Stimulated activated CD4-positive, alpha-beta T cell treated with anti-CD3 and anti-CD28 coated beads, TNF-alpha, amount 100 ng/mL, for 1 hour (primary cell): ENCODE measurements at places on chromosomes 2 and 18.

DNA sequence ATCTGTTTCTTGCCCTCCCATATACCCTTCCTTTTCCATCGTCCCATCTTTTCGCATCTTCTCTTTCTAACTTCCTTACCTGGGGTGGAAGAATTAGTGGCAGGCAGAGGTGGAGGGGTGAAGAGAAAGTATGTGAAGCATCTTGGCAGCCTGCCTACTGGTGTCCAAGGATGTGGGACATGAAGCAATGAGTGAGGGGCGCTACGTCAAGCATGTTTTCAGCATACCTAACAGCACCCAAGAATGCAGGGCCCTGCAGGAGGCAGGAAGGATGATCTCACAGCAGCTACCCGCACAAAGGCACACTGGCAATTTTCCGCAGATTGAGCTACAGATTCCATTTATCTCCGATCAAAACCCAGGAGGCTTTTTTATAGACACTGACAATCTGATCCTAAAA lies 42.2 kb downstream of the METTL4 start:
- DNase-seq: no peak

- no peak for DNase-seq
Measured at GRCh38 chr18:65659312-65659711, 91.5 kb upstream of the CDH7 start.

GRCh38 chr2:204655101-204655500 lies 109.8 kb downstream of the PARD3B start:
- DNase-seq: no peak

DNA sequence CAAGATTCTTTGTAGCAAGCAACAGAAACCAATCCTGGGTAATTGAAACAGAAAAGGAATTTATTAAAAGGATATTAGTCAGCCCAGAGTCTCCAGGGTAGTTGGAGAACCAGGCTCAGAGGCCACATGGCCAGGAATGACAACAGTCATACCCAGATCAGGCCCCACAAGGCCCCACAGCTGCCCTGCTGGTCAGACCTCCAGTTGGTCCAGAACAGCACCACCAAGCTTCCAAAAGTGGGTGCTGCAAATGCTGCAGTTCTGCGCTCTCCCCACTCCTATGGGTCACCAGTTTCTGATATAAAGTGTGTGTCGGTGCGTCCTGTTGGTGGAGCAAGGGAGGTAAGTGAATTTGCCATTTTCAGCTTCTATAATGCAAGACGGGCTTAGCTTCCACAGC lies 29.9 kb downstream of the KLHL29 start:
- DNase-seq: no peak

DNA sequence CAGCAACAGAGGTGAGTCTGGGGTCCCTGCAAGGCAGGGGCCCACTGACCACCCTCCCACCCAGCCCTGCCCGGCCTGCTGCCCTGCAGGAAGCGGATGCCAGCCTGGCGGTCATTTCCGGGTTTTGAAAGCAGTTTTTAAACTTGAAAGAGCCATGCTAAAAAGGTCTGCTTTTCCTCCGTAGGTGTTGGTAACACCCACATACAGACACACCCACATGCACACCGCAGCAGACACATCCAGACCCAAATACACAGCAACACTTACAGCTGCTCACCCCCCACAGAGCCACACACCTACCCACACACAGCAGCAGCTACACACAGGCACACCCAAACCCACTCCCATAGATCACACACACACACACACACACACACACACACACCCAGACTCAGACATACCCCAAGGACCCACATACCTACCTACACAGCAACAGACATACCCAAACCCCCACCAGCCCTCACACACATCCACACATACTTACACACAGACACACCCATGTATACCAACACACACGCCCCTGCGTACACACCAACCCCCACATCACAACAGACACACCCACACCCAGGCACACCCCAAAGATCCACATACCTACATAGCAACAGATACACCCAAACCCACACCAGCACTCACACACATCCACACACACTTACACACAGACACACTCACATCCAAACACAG lies 7.6 kb downstream of the ZFP36L2 start:
- DNase-seq: peak; percentile 60

GRCh38 chr2:33139949-33140348 lies 193.2 kb downstream of the LTBP1 start:
- no peak for DNase-seq

GRCh38 chr18:30889519-30890301 lies 152.8 kb downstream of the DSC3 start:
- DNase-seq: no peak

DNA sequence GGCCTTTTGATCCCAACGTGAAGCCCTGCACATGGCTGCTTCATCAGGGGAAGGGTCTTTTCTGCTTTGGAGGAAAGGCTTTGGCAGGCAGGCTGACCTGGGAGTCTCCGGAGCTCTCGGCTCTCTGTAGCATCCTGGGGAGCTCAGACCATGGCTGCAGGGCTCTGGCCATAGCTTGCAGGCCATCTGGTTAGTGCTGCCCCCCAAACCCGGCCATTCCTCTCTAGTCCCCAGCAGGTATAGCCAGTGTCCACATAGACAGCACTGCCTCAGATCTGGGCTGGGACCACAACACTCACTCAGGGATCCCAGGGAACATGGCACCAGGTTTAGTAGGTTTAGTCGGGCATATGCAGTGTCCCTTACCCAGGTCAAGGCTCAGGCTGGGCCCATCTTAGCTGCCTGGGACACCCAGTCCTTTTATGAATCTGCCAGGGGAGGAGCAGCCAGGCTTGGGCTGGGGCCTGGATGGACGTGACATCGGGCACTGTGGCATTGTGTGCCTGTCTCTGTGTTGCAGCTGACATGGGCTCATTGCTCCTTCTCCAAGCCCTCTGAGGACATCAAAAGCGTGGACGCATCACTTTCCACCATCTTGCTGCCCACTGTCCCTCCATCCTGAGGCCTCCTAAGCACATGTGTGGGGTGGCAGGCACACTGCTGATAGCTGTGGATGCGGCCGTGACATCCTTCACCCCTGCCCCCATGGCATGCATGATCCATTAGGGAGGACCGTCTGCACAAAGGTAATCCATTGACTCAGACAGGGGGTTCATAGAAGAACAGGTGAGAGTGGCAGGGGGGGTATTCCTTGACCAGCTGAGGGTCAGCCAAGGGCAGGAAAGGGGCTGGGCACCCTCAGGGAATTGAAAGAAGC lies 19.2 kb upstream of the GPR35 start:
- no peak for DNase-seq

- DNase-seq: no peak
Measured at GRCh38 chr2:178395941-178396570, 54.9 kb downstream of the PRKRA start.

GRCh38 chr2:55926246-55926645 lies 2.7 kb upstream of the EFEMP1 start:
- DNase-seq: no peak

GRCh38 chr18:72013427-72013850 lies 530.7 kb downstream of the CBLN2 start:
- DNase-seq: no peak

DNA sequence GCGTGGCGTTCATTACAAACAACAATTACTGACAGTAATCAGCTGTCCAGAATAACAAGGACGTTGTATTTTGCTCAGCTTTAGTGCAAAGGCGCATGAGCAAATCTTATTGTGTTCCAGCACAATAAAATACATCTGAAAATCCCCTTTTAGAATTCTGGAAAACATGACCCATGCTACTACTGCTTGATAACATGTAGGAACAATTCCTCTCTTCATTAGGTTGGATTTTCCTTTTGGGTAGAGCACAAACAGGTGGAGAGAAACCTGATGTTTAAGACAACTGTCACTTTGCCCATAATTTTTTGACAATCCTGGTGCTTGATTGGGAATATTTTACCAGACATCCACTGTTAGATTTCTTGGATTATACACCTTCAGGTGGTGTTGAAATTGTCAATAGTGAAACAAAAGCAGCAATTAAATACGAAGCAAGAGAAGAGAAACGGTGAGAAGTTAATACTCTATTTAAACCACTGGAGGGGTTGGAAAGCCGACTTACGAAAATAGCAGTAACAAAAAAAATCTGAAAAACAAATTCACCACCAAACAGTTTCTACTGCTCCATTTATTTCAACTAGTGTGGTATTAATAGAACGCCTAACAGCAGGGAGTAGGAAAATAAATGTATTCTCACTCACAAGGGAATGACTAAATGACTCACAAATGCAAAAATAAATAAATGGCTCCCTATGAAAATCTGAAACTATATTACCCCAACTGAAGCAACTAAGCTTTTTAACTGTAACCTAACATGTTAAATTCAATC lies 102.7 kb downstream of the CPO start:
- DNase-seq: no peak

- DNase-seq: no peak
Measured at GRCh38 chr2:55162284-55163006, 69.6 kb downstream of the CLHC1 start.

DNA sequence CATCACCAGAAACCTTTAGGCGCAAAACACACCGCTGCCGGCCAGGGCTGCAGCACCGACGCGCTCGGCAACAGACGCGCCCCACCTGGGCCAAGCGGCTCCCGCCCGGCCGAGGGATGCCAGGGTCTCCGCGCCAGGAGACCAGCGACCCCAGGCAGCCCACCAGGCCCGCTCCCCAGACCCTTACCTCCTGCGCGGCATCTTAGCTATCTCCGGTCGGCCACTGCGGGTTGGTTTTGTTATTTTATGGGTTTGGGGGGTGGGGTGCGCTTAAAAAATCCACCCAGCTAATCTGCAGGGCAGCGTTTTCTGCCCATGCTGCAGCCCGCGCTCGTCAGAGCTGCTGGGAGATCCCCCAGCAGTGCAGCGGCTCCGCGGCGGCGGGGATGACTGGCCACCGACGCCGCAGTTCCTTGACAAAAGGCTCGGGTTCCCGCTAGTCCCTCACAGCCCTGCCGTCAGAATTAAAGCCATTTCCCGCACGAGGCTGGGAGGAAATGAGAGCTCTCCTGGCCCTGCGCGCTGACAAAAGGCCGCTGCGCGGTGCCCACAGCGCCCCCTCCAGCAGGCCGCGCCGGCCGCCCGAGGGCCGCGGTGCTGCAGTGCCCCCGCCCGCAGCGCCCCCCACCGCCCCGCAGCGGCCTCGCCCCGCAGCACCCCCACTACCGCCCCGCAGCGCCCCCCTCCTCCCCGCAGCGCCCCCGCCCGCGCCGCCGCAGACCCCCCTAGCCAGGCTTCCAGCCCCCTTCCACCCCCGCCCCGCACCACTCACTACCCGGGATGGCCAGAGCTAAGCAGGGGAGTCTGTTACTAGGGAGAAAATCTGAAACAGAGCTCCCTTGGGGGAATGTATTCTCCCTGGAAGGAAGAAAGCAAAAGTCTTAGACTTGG lies at the start of gene ADD2:
Gene ADD2 (minus strand): TSS at position 502 of the 891 bp plus-strand sequence. CDS start 61,792 bp downstream, outside the sequence.
- DNase-seq: no peak

- DNase-seq: no peak
Measured at GRCh38 chr2:35963824-35964223, 391.8 kb upstream of the CRIM1 start.

DNA sequence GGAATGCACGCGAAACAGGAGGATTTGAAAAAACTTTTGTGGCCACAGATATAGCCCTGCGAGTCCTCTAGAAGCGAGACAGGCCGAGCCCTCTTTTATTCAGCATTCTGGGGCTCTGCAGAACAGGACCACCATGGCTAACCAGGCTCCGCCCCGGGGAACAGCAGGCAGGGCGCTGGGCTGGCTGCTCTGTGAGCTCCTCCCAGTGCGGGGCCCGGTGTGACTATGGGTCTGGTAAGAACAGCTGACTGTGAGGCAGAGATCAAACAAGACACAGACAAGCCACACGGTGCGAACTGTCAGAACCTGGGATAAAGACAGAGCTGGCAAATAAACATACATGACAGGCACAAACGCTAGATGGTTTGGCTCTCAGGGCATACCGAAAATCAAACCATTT lies 15.5 kb downstream of the PXDN start:
- DNase-seq: no peak

DNA sequence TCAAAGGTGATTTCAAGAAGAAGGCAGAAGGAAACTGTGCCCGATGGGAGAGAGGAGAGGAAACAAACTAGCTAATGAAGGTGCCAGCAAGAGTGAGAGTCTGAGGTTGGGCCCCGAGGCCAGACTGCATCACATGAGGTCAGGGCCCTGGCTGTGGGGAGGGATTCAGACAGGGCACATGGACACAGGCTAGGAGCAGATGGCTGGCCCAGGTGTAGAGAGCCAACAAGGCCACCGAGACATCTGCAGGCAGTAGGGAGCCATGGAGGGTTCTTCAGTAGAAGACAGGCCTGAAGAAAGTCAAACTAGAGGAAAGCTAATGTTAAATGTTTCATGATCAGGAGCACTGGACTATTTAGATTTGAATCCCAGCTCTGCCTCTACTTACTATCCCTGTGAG lies 755.0 kb upstream of the RAB6C start:
- DNase-seq: no peak

- DNase-seq: no peak
Measured at GRCh38 chr18:79911344-79912270, 39.8 kb downstream of the SLC66A2 start.

DNA sequence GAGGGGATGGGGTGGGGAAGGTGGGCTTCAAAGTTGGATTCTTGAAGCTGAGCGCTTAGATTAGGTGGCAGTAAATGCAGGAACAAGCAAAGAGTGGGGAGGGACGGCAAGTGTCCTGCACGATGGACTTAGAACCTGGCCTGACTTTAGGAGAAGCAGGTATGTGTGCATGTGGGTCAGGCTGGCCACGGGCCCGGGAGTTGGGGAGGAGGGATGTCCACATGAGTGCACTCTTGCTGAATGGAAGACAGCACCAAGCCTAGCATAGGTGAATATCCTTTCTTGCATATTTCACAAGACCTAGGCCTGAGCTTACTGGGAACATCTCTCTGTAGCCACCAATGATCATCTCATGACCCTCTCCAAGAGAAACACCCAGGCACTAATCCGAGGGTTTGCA lies 96.1 kb downstream of the DDX1 start:
- DNase-seq: no peak

DNA sequence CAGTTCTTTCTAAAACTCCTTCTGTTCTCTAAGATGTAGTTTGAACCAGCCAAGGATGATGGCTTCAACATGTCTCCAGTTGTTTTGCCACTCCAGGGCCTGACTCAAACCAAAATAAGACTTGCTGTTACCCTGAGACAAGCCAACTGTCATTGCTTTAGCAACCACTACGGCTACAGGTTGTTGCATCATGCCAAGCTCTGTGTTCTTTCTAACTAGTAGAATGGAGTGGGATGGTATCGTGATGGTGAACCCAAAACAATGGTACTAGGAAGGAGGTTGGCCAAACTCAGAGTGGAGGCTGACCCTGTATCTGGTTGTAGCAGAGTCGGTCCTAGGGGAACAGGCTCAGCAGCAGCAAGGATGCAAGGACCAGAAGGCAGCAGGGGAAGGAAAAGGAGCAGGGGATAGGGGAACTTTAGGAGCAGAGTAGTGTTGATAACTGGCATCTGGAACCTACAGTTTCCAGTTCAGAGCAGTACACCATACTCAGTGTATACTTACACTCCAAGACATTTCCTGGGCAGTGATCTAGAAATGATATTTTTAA lies 51.6 kb downstream of the PDK1 start:
- DNase-seq: no peak

- no peak for DNase-seq
Measured at GRCh38 chr2:217049422-217049821, 189.6 kb upstream of the TNP1 start.

- no peak for DNase-seq
Measured at GRCh38 chr2:233758849-233759248, 1.2 kb upstream of the UGT1A1 start.

- no peak for DNase-seq
Measured at GRCh38 chr2:29632018-29632417, 289.4 kb downstream of the ALK start.

- no peak for DNase-seq
Measured at GRCh38 chr2:181977661-181978350, 7.8 kb upstream of the PPP1R1C start.
